ENCODE measurements at places on chromosomes 5 and 9.

- DNase-seq, result no peak
Measured at GRCh38 chr9:83509402-83509801, 28.8 kb downstream of the FRMD3 start.

DNA sequence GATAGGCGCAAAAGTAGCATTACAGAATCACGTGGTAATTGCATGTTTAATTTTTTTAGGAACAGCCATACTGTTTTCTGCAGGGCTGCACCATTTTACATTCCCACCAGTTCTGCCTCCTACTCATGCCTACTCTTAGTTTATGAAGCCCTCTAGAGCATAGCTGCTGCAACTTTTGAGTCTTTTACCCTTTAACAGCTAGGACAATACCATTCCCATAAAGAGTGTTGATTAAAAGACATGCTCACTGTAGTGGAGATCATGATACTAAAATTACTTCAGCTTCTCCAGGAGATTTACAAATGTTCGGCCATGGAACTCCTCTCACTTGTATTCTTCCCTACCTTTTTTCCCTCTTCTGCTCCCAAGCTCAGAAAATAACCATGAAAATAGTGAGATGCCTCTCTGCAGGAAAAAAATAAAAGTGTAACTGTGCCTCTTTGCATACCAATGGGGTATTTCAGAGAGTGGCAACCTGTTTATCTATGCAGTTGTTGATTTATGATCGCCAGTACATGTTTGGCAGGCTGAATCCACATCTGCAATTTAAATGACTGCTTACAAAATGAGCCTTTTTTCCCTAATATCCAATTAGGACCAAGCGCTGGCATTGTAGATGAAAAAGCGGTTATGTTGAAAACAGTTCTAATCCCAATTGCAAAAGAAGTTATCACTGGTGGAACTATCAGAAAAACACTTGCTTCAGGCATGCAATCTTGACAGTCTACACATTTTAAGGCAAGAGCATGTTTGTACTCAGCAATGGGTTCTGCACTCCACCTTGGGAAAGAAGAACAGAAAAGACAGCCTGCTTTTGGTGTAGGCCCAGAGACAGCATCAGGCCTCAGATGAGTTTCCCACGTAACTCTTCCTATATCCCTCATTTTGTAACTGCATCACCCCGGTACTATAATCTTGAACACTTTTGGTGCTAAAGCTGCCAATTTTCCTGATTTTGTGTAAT, 131.1 kb downstream of the ADAMTSL1 start:
- no peak for DNase-seq

DNA sequence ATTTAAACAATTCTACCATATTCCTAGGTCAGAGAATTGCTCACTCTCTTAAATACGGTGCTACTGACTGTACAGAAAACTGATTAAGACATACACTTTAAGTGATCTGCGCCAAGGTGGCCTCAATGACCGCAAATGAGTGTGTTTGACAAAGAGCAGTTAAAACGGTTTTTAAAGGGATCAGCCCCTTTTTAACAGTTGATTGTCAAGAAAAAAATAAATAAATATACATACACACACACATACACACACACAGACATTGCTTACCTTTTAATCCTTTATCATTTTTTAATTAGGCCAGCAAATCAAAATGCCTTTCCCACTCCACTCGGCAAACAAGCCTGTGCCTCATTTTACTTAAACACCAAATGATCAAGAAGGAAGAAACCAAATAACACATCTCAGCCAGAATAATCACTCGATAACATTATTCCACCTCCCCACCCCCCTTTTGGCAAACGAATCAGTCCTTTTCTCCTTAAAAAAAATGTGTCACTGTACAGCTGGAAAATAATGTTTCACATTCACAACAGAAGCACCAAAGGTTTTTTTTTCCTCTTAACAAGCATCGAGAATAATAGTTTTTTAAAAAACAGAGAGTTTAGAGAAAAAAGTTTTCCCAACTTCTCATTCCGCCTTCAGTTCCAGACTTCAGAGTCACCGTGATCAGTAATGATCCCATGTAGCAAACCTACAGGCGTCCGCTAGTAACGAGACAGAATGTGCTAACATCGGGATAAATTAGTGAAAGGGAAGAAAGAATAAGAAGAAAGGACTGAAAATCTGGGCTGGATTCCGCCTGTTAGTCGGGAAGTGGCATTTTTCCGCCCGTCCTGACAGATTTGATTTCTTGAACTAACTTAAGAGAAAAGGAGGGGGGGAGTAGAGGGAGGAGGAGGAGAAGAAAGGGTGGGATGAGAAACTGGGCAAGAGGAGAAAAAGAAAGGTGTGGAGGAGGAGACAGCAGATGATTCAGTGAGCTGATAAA, at the start of gene ZNF608:
TSS of gene ZNF608 (minus strand) at position 712 of the 988 bp plus-strand sequence. CDS start 1,650 bp downstream, outside the sequence.
- DNase-seq, result peak; percentile 79

DNA sequence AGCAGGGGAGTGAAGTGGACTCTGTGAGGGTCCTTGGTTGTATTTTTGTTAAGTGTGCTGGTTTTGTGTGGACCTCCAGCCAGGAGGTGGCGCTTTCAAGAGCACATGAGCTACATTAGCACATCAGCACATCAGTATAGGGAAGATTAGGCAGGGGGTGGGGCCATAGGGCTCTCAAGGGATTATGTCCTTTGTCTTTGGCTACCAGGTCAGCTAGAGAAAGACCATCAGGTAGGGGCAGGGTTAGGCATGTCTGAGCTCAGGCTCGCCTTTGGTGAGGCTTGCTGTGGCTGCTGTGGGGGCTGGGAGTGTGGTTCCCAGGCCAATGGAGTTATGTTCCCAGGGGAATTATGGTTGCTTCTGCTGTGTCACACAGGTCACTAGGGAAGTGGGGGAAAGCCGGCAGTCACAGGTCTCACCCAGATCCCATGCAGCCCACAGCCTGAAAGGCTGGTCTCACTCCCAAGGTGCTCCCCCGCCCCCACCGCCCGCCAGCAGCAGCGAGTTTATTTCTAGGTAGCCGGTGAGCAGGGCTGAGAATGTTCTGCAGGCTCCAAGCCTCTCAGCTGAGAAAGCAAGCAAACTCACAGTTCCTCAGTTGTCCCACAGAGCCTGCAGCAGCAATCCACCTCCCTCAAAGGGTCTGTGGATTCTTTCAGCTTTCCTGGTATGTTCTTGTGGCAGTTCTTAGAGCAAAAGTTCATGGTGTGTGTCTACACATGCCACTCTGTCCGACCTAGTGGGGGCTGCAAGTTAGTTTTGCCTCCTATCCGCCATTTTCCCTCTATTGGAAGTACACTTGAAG, 13.7 kb downstream of the OR1J1 start:
- DNase-seq, result no peak

DNA sequence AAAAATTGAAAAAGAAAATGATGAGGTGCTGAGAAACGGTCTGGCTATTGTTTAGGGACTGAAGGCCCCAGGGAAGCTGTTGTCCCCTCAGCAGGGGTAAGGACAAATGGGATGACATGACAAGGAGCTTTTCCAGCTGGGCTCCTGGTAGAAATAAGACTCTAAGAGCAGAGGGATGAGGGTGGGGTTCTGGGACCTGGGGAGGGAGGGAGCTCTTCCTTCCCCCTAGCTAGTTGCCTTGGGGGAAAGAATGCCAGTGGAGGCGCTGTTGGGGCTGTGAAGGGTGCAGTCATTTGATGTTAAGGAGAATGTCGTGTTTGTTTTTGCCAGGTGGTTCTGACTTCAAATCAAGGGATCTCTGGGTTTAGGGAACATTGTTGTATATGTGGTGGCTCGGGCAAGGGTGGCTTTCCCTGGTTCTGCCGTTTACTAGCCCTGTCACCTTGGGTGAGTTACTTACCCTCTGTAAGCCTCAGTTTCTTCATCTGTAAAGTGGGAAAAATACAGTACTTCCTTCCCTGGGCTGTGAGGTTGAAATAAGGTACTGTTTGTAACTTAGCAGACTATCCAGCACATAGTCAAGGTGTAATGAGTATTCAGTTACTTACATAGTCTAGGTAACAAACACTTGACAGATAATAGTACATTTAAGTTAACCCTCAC, 47.8 kb downstream of the WWC1 start:
- no peak for DNase-seq

GRCh38 chr5:142981886-142982820, 212.0 kb downstream of the ARHGAP26 start:
- DNase-seq, result peak; percentile 80

GRCh38 chr9:114503009-114503408, 2.3 kb downstream of the WHRN start:
- no peak for DNase-seq

GRCh38 chr5:560792-561166, 36.5 kb upstream of the SLC9A3 start:
- DNase-seq, result no peak
